ENCODE measurements at places on chromosomes 2 and 18. TPM values are rescaled to one million over a fixed set of nuclear protein-coding genes. Genes with fewer than 3 reads are reported as not detected.

CIB4 gene
- not detected for total RNA-seq

RGPD4 gene
- not detected for total RNA-seq

GRCh38 chr18:47149457-47150028, 757 bp downstream of the HDHD2 start:
- DNase-seq, result no peak

SP5 gene
- total RNA-seq, result not detected

SKOR2 gene
- total RNA-seq, result not detected

PID1 gene
- total RNA-seq, result 66.2 TPM

GRCh38 chr2:43029186-43029585, 197.2 kb downstream of the ZFP36L2 start:
- no peak for DNase-seq

DNA sequence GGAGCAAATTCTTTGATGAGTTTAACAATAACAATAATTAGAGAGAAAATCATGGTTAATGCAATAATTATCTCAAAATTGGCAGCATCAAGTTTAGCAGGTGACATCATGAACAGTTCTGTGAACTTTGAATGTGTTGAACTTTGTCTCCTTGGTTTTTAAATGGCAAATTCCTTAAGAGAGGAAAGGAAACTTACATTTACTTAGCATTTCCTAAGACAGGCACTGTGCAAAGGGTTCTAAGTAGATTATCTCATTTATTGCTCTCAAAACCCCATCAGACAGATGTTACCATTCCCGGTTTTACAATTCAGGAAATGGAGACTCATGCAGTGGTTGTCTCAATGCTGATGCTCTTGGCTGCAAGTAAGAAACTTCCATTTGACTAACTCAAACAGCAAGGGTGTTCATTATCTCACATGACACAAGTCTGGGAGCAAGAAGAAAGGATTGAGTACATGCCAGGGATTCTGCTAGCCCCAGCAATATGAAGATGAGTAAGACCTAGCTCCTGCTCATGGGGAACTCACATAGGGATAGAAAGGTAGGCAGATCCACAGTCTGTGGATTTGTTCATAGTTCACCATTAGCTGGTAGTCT, 81.3 kb upstream of the ITGA6 start:
- DNase-seq, result no peak

DNA sequence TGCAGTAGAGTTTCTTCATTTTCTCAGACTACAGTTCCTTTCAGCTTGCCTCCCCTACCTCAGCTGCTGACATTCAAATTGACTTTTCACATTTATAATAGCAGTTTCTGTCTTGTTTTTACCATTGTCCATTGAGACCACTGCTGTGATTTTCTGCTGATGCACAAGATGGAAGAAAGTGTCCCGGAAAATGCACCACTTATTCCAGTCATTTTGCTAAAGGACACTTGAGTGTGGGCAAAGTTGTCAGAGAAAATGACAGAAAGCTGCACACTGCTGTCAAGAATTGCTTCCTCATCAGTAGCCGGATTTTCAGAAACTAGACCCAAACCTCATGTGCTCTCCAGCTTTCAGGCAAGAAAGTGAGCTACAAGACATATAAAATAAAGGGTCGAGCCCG, 546.2 kb upstream of the SETBP1 start:
- DNase-seq, result no peak

DNA sequence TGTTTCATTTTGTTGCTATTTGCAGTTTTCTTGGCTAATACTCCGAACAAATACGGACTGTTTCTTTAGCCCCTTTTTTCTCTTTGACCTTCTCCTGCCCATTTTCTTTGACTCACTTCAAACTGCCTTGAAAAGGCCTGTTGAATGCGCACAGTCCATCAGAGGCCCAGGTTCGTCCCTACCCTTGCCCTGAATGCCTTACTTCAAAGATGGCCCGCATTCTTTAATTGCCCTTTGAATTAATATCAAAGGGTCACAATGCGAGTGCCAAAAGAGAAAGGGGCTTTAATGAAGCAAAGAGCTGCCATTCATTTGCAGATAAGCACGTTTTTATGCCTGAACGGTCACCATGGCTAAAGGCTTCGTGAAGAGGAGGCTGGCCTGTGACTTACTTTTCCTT, 29.7 kb downstream of the PAX3 start:
- no peak for DNase-seq

DNA sequence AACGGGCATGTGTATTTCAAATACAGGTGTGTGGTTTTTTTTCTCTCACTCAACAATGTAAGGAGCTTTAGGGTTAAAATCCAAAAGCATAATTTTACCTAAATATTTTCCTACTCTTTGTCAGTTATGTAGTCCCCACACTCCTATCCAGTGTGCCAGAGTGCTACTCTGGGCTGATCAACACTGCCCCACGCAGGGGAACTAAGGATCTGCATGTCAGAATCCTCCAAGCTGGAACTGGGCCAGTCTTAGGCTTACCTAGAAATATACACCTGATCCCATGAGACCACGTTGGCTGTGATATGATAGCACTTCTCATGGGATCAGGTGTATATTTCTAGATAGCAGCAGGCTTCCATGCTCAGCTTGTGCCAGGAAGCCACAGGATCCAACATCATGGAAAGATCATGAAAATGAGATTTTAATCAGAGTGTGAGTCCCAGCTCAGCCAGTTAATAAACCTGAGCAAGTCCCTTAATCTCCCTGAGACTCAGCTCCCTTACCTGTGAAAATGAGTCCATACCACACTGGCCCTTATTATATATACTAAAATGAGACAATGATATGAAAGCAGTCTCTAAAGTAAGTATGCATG, 29.7 kb downstream of the CCDC141 start:
- no peak for DNase-seq

CDH2 gene
- 25.9 TPM for total RNA-seq

- no peak for DNase-seq
These were observed 160.8 kb downstream of the PHLPP1 start for GRCh38 chr18:62876111-62876510.

OSBPL1A gene
- total RNA-seq, result 35.1 TPM

TMEM163 gene
- 2.5 TPM for total RNA-seq

DNA sequence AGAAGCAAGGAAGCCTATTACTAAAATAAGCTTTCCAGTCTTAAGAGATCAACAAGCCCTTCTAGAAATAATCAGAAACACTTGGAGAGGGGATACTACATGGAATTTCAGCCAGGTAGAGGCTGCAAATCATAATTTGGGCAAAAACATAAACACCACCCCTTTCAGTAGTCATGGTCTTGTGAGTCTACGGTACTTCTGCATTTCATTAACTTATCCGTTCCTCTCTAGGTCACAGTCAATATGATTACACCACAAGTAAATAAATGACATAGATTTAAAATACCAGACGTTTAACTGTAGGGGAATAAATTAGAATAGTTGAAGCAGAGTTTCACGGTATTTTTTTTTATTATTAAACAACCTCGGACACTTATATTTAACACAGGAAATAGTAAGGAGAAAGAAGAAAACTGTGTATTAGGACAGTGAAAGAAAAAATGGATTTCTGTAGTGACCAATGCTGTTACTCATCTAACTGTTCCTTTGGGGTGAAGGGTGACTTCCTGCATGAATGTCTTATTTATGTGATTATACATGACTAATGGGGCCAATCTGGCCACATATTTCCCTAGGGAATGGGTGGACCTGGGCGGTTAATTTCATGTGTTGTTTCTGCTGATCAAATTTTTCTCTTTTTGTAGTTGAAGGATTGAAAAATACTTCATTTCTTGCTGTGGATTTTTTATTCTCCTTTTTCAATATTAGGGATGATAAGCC, 456.6 kb upstream of the UBE2E3 start:
- DNase-seq, result no peak

DNA sequence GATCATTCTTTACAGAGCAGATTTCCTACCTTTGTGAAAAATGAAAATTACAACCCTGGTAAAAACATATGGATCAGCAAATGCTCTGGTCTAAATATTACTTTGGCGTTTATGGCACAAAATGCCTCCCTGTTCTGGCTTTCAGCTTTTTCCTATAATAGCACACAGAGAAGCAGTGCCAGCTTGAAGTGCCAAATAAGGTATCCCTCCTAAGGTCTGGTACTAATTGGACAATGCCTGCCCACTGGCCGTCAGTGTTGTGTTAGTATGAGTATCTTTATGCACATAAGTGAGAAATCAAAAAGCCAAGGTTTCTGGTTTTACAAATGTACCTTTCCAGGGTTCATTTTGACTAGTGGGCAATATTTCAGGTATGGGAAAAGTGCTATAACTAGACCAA, 1293.7 kb upstream of the FAM98A start:
- DNase-seq, result no peak

GRCh38 chr18:48417985-48418384, 8.8 kb upstream of the ZBTB7C start:
- DNase-seq, result peak; percentile 21

MC4R gene
- total RNA-seq, result not detected

CRYBA2 gene
- not detected for total RNA-seq

DNA sequence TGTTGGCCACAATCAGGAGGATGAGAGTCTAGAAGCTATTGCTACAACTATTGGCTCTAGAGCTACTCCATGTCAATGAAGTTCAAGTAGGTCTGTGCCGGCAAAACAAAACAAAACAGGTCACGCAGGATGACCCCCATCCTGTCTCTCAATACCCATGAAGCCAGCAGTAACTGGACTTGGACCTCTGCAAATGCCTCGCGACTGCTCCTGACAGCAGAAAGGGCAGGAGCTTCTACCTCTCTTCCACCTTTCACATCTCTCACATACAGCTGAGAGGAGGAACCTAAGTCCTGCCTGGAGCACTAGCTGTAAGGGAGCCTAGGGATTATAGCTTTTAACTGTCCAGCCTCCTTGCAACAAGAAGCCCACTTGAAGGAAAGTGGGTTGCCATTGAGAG, 16.0 kb downstream of the PRKAG3 start:
- DNase-seq, result no peak

CAVIN2 gene
- total RNA-seq, result 14.9 TPM

- DNase-seq, result no peak
These were observed 43.1 kb upstream of the GPC1 start for GRCh38 chr2:240392084-240392947.

DNA sequence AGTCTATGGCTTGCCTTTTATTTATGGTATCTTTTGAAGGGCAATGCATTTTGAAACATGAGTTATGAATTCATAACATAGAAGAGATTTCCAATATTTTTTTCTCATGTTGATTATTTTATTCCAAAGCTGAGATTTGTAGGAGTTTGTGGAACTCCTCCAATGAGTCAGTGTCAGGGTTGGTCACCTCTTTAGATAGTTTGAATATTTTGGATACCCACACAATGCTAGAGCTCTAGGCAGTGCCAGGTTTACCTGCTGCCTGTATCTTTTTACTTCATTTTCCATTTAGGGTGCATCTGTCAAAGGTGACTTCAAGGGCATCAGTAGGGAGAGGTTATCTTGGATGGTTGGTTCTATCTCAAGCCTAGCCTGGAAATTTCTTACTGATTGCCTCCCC, 152.7 kb downstream of the CERS6 start:
- no peak for DNase-seq

GRCh38 chr2:83665894-83666293, 793.2 kb downstream of the SUCLG1 start:
- no peak for DNase-seq

- no peak for DNase-seq
These were observed 373.7 kb downstream of the RBM43 start for GRCh38 chr2:150887926-150888325.

DNA sequence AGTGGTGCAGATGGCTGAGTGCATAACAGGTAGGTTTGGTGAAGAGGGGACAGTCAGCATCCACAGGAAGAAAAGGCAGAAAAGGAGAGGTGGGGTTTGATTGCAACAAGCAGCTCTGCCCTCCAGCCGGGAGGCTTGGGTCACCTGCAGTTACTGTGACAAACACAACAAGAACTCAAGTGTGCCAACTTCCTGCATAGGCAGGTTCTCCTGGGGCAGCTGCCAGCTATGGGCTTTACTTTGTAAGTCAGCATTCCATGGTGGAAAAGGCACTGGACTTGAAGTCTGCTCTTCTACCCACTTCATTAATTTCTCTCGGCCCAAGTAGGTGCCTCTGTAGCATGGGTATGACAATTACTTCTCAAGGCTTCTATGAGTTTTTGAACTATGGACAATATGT, 98.9 kb downstream of the MYT1L start:
- no peak for DNase-seq

DNA sequence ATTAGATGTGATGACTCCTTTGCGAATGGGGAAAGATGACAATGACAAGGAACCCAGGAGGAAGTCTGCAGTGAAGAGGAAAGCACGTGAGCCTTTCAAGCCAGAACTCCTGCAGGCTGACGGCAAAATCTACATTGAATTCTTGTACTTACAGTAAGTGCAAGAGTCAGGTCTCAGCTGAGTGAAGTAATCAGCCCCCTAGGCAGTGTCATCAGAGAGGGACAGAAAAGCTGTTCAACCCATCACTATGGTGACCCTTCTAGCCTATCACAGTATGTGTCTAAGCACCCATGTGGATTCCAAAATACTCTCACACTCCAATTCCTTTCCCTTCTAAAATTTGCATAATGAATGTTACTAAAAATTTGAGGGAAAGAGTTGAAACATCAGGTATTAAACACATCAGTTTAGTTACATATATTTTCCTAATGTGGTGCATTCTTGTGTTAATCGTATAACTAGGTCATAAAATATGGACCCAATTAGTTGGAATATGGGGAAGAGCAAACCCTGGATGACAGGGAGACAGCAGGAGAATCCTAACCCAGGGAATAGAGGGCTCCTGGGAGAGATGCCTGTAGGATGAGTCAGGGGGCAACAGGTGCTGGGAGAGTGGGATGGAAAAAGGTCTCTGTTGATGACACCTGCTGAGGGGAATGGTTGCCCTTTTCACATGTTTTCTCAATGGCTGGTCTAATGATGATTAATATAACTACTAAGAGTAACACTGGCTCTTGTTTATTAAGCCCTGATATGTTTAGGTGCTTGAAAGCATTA, 39.5 kb downstream of the VWC2L start:
- no peak for DNase-seq

UGT1A4 gene
- total RNA-seq, result not detected

DNA sequence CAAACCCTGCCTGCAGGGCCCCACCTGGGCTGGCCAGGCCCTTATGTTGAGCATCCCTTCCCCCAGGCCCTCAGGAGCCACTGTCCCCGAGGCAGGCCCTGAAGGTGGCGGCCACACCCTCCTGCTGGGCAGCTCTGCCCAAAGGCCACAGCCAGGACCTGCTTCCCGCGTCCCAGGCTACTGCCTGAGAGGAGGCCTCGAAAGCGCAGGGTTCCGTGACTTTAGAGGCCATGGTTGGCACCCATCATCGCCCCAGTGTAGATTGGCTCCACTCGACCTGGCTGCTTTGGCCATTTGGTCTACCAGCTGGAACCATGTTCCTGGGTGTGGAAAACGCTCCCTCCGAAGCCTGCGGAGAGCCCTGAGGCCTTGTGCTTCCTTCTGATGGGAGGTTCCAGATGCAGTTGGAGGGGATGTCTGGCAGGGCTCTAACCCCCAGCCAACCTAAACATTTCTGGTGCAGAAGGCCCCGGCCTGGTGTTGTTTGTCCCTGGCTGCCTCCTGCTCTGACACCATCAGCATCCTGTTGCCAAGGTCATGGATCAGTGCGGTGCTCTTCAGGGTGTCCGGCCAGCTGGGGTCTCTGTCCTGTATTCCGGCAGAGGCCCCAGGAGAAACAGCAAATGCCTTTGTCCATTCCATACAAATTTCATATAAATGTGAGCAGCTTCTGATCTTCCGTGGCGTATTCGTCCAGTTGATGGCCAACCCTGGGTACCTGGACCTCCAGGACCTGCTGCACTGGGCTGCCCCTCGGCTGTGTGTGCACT, 14.7 kb downstream of the CAPN10 start:
- no peak for DNase-seq

ASAP2 gene
- total RNA-seq, result 102 TPM

- no peak for DNase-seq
These were observed 25.7 kb downstream of the MAP4K3 start for GRCh38 chr2:39411181-39411944.

Measured in thoracic aorta (tissue), 2 donors.